ENCODE measurements at places on chromosomes 5 and 9. TPM values are rescaled to one million over a fixed set of nuclear protein-coding genes. Genes with fewer than 3 reads are reported as not detected.

The DBH gene
- total RNA-seq = not detected

The CHSY3 gene
- total RNA-seq = 2.3 TPM

The LIFR gene
- 10.6 TPM for total RNA-seq

The SECISBP2 gene
- 41.6 TPM for total RNA-seq

The PCDHGA9 gene
- 0.34 TPM for total RNA-seq

The PCDHA8 gene
- not detected for total RNA-seq

The CCL27 gene
- total RNA-seq = 1.0 TPM

The PHF24 gene
- total RNA-seq = 0.47 TPM

DNA sequence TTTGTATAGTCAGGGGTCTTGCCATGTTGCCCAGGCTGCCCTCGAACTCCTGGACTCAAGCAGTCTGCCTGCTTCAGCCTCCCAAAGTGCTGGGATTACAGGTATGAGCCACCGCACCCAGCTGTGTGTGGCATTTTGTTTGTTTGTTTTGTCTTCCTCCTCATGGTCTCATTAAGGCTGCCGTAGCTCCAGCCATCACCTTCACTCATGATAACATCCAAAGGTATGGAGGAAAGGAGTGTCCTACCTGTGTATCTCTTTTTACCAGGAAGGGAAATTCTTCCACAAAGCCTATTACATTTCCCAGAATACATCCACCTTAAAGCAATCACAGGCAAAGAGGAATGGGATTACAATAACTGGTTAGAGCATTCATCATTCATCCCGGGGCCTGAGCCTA lies 27.2 kb downstream of the LSM11 start:
- no peak for DNase-seq

- no peak for DNase-seq
These were observed 89.1 kb upstream of the BOD1 start for GRCh38 chr5:173705512-173706044.

DNA sequence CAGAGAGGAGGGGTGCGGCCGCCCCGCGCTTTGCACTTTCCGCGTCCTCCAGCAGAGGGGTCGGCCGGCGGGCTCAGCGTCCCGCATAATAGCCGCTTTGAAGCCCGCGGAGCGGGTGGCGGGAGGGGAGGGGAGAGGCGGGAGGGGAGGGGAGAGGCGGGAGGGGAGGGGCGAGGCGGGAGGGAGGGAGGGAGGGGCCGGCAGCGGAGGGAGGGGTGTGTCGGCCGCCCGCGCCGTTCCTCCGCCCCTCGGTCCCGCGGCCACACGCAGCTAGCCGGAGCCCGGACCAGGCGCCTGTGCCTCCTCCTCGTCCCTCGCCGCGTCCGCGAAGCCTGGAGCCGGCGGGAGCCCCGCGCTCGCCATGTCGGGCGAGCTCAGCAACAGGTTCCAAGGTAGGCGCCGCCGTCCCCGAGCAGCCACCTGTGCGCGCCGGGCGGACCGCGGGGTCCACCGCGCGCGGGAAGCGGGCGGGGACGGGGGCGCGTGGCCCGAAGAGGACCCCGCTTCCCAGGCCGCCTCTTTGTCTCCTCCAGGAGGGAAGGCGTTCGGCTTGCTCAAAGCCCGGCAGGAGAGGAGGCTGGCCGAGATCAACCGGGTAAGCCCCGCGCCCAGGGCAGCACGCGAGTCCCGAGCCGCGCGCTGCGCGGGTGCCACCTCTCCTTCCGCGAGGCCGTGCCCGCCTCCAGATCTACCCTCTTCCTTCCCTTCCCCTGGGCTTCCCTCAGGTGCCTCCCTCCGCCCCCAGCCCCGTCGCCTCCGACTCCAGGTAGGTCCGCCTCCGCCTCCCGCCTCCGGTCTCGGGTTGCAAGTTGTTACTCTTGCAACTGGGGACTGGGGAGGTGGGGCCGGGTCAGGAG lies at the start of gene AIF1L:
TSS of gene AIF1L (plus strand) at position 263 of the 857 bp plus-strand sequence. CDS start at position 362, 99 bp downstream.
- peak; percentile 29 for DNase-seq

DNA sequence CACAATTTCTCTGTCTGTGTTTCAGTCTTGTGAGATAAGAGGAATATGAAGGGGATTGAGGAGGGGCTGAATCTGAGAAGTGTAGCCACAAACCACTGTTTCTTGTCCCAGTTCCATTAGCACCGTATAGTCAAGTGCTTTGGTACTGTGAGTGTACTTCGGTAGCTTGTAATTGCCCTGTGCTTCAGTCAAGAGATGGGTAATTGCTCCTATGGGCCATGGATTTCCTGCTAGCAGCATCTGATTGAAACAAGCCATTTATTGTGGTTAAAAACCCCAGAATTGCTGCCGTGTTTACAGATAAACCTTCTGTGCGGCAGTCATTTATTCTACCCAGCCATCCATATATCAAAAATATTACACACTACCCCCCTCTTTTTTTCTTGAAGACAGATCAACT lies 98.6 kb downstream of the MAT2B start:
- DNase-seq = no peak

GRCh38 chr9:10054456-10054855 lies 558.3 kb downstream of the PTPRD start:
- no peak for DNase-seq

DNA sequence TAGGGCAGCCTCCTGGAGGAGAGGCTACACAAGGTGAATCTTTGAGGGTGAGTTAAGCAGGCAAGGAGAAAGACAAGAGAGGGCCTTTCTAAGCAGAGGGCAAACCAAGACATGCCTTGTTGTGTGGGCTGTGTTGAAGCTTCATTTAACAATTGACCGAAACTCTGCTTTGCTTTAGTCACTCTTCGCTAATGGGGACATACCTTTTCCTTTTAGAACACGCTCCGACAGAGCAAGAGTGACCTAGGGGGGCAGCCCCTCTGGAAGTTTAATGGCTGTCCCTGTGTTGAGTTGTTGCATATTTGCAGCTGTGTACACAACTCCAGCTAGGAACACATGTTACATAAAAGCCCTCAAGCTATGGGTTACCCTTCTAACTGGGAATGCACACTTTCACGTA lies 218.1 kb upstream of the WWC1 start:
- DNase-seq = no peak

GRCh38 chr5:167771571-167771970 lies 519.9 kb upstream of the WWC1 start:
- no peak for DNase-seq

- DNase-seq = no peak
These were observed 182.6 kb upstream of the GLRA1 start for GRCh38 chr5:152107220-152107619.

- DNase-seq = peak; percentile 15
These were observed 15.1 kb downstream of the SLC28A3 start for GRCh38 chr9:84325347-84325973.

- DNase-seq = no peak
These were observed 11.0 kb upstream of the AHRR start for GRCh38 chr5:310516-310915.

GRCh38 chr9:12797037-12797436 lies 22.2 kb downstream of the LURAP1L start:
- DNase-seq = no peak

DNA sequence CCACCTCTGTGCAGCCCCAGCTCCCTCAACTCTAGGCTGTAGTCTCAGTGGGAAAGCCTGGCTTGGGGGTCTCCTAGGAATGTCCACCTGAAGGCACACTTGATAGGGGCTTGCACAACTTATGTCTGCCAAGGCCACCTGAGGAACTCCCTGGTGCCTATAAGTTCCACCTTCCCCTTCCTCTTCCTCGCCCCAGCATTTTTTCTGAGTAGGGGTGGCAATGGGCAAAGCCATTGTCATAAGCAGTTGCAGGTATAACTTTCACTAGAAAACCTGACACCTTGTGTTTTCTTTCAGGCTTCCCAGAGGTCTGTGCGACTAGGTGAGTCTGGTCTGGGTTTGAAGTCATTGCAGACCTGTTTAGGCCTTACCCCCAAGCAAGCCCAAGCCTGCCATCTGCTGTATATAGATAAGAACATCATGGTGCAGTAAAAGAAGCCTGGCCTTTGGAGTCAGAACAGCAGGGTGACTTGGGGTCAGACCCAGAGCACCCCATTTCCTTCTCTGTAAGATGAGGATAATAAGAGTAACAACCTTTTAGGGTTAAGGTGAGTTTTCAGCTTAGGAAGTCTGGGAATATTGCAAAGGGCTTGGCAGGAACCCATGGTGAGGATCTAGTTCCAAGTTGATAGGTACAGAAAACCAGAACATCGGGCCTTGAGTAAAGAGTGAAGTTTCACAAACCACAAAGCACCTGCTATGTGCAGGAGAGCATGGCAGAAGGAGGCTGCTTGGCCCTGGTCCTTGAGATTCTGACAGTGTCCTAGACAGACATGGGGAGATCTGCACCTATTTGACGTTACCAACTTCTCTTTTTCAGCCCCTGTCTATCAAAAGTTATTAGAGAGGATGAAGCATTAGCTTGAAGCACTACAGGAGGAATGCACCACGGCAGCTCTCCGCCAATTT lies 33.8 kb downstream of the TGFBI start:
- peak; percentile 77 for DNase-seq

GRCh38 chr5:161535762-161536161 lies 10.8 kb downstream of the GABRB2 start:
- DNase-seq = no peak

GRCh38 chr5:68565427-68565826 lies 349.9 kb downstream of the PIK3R1 start:
- no peak for DNase-seq

- no peak for DNase-seq
These were observed 103.1 kb upstream of the SMC2 start for GRCh38 chr9:103991001-103991400.

GRCh38 chr5:58933891-58934628 lies 351.2 kb downstream of the RAB3C start:
- no peak for DNase-seq

- no peak for DNase-seq
These were observed 112.2 kb downstream of the MARCHF11 start for GRCh38 chr5:16067415-16067814.

- no peak for DNase-seq
These were observed 178.2 kb upstream of the GDNF start for GRCh38 chr5:38018016-38018415.

- DNase-seq = no peak
These were observed 249.9 kb downstream of the NTRK2 start for GRCh38 chr9:84919440-84919839.

GRCh38 chr9:4657426-4658159 lies 4.5 kb upstream of the PLPP6 start:
- DNase-seq = no peak

GRCh38 chr9:84207491-84207951 lies 133.0 kb downstream of the SLC28A3 start:
- DNase-seq = no peak

DNA sequence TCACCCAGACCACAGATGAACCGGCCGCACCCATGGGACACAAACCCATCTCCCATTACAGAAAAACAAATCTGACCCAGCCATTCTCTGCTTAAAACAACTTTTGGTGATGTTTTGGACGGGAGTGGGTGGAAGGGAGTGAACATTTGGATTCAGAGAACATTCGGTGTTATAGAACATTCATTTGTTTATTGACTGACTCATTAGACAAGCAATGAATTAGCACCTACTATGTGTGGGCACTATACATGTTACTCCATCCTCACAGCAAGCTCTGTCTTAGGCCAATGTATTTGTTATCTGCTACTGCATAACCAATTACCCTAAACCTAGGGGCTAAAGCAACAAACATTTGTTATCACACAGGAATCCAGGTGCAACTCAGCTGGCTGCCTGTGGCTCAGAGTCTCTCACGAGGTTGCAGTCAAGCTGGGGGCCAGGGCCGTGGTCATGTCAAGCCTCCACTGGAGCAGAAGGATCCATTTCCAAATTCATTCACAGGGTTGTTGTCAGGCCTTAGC lies 5.1 kb upstream of the ERGIC1 start:
- no peak for DNase-seq

GRCh38 chr9:130806327-130806716 lies 28.7 kb upstream of the ABL1 start:
- no peak for DNase-seq

DNA sequence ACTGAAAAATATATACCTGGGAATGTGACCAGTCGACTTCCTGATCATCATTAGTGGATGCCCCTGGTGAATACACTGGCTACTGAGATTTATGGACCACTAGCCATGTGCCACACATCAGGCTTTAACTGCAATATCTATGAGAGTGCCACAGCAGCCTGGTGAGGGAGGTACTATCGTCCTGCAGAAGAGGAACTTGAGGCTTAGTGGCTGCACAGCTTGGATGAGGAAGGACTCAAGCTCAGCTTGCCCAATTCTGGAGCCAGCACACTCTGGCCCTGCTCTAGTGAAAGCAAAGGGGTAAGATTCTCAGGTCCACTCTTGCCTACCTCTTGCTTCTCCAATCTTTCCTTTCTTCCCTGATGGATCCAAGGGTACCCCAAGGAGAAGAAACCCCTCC lies 129.3 kb downstream of the ENTREP1 start:
- DNase-seq = no peak

GRCh38 chr5:54895816-54896341 lies 89.5 kb downstream of the ESM1 start:
- peak; percentile 39 for DNase-seq

GRCh38 chr5:83577036-83577636 lies 105.6 kb downstream of the VCAN start:
- DNase-seq = peak; percentile 73

DNA sequence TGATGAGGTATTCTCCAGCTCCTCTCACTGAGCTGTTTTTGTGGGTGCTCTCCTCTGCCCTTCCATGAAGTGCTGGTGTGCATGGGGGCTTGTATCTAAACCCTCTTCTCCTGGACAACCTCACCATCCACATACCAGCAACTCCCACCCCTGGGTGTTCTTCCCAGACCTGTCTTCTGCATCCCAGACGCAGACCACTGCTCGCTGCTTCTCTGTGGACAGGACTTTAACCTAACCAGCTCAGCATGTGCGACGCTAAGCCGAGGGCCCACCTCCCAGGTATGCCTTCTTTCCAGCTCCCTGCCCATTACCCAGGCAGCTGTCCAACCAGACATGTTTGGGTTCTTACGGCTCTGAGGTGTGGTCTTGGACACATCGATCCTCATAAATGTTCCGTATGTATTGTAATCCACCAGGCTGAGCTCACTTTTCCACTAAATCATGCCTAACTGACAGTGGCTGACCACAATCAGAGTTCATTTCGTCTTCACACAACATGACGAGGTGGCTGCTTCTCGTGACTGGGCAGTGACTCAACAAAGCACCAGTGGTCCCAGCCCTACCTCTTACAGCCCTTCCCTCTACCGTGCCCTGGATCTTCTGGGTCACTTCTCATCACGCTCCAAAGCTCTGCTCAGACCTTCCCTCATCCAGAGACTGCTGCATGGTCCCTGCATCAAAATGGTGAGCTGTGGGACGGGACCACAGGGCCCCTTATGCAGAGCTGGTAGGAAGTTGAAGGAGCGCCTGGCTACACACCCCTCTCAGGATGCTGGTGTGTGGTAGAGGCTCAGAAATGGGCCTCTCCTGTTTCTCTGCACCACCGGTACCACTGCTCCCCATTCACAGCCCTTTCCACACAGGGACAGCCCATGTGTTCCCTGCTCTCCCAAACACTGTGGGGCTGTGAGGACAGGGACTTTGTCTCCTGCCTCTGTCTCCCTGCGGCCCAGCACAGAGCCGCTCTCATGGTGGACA lies 9.6 kb upstream of the PTGES2 start:
- DNase-seq = no peak

Measured in HCT116 (cell line).